Activated T-helper 2 cell treated with anti-CD3 and anti-CD28 coated beads, Interferon-gamma antibody, Interleukin-2, Interleukin-4, amounts not matched to agents 10 μg/mL and 5 μg/mL and 100 μg/mL, durations not matched to agents 14 hours and 24 hours and 36 hours (primary cell): ENCODE measurements at places on chromosomes 6 and 20.

GRCh38 chr6:89132057-89132456 is 13.8 kb upstream of the PM20D2 start:
- H3K36me3 ChIP-seq, result no peaks in the 10 kb centered on the region
- no peak overlapping the region for H3K4me3 ChIP-seq
- no peak for DNase-seq
- H3K4me1 ChIP-seq, result no peaks in the 10 kb centered on the region
- no peak overlapping the region for H3K27ac ChIP-seq

DNA sequence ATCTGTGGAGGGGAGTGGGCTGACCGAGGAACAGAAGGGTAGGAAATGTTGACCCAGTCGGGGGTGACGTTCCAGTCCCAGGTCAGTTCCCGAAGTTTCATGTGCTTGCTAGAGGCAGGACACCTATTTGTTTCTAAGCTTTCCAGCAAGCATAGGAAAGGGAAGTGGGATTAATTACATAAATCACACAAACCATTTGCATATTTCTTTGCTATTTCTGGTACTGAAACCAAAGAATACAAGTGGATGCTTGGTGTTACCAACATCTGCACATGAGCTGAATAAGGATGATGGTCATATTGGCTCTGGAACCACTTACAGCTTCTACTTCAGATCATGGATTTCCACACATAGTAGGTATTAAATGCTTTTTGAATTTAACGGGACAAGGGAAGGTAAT is 546.5 kb downstream of the PRKN start:
- H3K27ac ChIP-seq, result no peak overlapping the region
- H3K4me1 ChIP-seq, result peaks cover 19% of the 10 kb centered on the region
- H3K36me3 ChIP-seq, result no peaks in the 10 kb centered on the region

DNA sequence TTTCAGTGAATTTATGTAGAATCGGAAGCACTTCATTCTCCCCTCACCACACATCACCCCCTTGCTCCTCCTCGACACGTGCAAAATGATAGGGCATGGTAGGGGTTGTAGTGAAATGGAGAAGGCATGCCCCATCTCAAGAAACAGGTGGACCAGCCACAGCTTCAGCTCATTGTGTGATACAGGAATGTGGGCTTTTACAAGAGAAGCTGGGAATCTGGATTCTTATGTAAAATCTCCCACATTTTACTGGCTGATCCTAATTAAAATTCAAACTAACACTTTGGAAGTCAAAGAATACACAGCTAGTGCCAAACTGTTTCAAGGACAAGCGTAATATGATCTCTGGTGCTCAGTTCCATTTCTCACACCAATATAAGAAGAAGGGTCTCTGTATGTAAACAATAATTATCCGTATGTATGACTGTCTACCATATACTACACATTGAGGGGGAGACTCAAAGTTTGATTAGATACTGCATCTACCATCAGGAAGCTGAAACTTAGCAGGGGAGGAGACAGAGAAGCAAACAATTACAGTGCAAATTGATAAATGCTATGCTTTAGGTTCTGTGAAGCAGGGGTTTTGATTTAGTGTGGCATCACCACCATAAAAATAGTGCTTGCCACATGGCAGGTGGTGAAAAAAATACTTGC is 24.3 kb upstream of the KIAA0408 start:
- H3K4me3 ChIP-seq, result peak overlapping the region; percentile 66
- H3K27me3 ChIP-seq, result no peaks in the 10 kb centered on the region
- H3K27ac ChIP-seq, result peak overlapping the region; percentile 65
- peaks cover 80% of the 10 kb centered on the region for H3K36me3 ChIP-seq
- DNase-seq, result no peak
- H3K4me1 ChIP-seq, result peaks cover 39% of the 10 kb centered on the region

DNA sequence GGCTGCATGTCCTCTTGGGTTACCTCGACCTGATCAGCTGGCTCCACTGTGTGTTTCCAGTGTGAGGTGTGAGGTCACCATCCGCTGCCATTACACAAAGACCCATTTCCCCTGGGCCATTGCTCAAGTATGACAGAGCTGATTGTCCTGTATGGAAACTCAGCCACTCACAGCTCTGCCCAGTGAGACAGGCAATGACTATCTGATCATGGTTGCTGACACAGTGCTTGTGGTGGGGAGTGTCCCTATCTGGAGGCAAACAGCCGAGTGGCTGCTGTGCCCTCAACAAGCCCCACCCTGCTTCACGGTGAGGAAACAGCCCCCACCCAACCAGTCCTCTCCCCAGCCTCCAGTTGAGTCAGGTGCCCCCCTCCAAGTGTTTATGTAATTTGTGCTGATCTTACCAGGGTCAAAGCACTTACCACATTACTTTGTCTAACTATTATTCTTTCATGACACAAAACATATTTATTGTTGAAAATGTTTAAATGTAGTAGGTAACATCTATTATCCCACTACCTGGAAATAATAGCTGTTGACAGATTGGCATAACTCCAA is 11.7 kb upstream of the MAPK13 start:
- H3K27ac ChIP-seq, result peak overlapping the region; percentile 97
- no peaks in the 10 kb centered on the region for H3K27me3 ChIP-seq
- H3K4me3 ChIP-seq, result no peak overlapping the region

GRCh38 chr6:127768223-127768622 is 132.6 kb downstream of the THEMIS start:
- no peak overlapping the region for H3K27ac ChIP-seq
- H3K4me3 ChIP-seq, result no peak overlapping the region
- peaks cover 39% of the 10 kb centered on the region for H3K36me3 ChIP-seq
- H3K27me3 ChIP-seq, result no peaks in the 10 kb centered on the region
- peaks cover 2% of the 10 kb centered on the region for H3K4me1 ChIP-seq

GRCh38 chr6:23269436-23269835 is 700.1 kb downstream of the HDGFL1 start:
- no peaks in the 10 kb centered on the region for H3K4me1 ChIP-seq
- H3K4me3 ChIP-seq, result no peak overlapping the region
- no peaks in the 10 kb centered on the region for H3K27me3 ChIP-seq
- no peaks in the 10 kb centered on the region for H3K36me3 ChIP-seq
- H3K27ac ChIP-seq, result no peak overlapping the region

DNA sequence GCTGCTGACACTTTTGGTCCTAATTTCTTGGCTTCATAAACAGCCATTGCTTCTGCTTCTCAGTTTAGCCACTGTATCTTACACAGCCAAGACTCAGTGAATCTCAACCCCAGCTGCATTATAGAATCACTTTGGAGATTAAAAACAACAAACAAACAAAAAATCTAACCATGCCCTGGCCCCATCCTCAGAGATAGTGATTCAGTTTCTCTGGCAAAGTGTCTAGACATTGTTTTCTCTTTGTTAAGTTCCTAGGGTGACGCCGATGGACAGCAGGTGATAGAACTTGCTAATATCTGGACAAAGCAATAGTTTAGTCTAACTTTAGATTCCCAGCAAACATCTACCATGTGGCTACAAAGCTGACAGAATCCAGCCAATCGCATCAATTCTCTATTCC is 2.9 kb downstream of the ADGRF5 start:
- no peaks in the 10 kb centered on the region for H3K4me1 ChIP-seq
- no peaks in the 10 kb centered on the region for H3K27me3 ChIP-seq
- H3K27ac ChIP-seq, result no peak overlapping the region
- no peak overlapping the region for H3K4me3 ChIP-seq
- H3K36me3 ChIP-seq, result no peaks in the 10 kb centered on the region
- DNase-seq, result no peak

DNA sequence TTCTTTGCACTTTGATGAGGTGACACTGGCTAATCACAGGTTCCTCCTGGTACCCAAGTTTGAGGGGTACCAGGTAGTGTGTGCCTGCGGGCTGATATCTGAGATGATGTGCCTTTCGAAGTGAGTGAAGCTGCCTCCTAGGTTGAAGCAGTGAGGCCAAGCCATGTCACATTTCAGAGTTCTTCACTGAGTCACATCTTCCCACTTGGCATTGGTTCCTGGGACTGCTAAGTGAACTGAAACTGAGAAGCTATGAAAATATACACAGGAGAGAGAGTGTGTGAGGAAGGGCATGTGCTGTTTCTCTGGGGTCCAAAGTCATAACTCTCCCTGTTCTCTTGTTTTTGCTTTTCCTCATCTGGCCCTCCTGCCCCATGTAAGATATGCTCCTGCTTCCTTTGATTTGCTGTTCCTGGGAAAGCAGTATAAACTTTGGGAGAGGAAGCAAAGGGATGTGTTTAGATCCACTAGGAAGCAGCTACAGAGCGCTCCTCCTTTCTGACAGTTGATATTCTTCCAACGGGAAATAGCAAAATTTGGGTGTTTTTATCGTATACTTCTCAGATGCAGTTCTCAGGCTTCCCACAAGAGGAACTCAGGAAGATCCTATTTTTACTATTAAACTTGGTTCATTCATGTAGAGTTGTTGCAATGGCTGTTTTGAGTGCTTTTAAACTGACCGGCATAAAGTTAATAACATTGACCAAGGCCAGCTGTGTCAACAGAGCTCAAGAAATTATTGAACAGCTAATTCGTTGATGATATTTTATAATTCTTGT is 153.7 kb downstream of the MOXD1 start:
- no peak overlapping the region for H3K27ac ChIP-seq
- H3K4me3 ChIP-seq, result no peak overlapping the region
- no peak for DNase-seq
- no peaks in the 10 kb centered on the region for H3K4me1 ChIP-seq
- peaks cover 3% of the 10 kb centered on the region for H3K27me3 ChIP-seq
